Right renal cortex interstitium (tissue), 3 donors: ENCODE measurements at places on chromosomes 7 and 10. TPM values are rescaled to one million over a fixed set of nuclear protein-coding genes. Genes with fewer than 3 reads are reported as not detected.

- DNase-seq, result no peak
Measured at GRCh38 chr10:17029581-17030271, 99.9 kb downstream of the CUBN start.

DNA sequence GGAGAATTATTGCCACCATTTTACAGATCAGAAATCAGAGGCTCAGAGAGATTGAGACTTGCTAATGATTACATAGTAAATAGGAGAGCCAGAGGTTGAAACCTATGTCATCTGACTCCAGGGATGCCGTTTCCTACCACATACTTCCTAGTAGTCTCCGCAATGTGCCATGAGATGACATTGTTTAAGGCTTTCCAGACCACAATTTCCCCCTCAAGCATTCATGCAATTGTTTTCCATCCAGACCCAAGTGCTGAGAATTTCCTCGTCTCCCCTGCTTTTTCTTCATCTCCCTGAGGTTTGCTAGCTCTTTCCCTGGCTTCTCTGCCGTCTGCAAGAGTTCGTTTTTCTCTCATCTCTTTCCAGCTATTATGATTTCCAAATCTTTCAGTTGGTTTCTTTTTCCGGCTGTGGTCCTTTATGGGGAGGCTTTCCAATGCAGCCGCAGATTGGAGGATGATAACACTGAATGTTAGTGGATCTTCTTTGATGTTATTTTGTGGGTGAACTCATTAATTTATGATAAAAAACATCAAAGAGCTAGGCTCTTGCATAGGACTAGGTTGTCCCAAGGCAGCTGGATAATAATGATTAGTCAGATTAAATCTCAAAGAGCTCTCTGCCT lies 6.9 kb upstream of the GOLGA7B start:
- no peak for DNase-seq

DNA sequence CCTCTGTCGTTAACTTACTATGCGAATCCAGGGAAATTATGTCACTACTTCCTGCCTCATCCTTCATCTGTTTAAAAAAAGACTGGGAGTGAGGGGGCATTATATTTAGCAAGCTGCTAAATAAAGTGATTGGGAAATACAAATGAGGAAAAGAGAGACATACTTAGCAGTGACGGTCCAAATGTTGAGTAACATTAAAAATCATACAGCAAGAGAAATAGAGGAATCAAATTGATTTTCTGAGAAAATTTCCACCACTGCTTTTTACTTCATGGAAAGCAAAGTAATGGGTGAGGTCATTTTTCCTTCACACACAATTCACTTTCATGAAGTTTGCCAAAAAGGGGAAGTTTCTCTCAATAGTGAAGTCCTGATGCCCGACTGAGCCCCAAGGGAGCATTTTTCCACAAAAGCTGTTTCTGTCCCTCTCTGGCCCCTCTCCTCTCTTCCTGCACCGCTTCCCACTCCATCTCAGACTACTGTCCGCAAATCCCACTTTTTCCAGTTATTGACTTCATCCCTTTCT lies 61.9 kb upstream of the ADO start:
- DNase-seq, result no peak

DNA sequence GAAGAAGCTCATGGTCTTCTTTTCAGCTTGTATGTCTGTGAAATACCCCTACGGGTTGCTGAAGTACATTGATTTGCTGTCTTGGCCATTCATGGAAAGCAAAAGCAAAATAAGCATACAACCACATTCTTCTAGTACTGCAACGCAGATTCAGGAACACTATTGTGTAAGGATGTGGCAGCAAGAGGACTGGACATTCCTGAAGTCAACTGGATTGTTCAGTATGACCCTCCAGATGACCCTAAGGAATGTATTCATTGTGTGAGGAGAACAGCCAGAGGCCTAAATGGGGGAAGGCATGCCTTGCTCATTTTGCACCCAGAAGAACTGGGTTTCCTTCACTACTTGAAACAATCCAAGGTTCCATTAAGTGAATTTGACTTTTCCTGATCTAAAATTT lies 133.4 kb upstream of the ANKRD1 start:
- no peak for DNase-seq

DNA sequence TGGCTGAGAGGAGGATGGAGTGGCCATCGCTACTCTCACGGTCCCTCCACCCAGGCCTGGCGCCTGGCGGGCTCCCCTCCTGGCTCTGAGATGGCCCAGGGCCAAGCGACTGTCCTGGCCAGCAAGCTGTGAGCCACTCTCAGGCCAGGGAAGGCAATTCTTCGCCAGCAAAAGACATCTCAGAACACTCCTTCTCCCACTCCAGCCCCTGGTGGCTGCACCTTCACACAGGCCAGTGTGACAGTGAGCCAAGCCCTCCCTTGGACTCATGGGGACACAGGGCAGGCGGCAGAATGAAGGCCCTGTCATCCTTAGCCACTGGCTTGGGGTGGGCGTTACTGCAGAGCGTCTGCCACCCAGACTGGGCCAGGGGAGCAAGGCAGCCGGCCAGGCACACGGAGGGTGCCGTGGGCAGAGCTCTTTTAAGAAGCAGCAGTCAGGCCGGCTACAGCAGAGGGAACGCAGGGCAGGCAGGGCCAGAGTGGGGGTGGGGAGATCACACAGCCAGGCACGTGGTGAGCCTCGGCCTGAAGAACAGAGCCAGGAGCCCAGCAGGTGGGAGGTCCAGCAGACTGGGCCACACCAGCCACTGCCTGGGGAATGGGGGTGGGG lies 14.4 kb downstream of the STK32C start:
- no peak for DNase-seq

DNA sequence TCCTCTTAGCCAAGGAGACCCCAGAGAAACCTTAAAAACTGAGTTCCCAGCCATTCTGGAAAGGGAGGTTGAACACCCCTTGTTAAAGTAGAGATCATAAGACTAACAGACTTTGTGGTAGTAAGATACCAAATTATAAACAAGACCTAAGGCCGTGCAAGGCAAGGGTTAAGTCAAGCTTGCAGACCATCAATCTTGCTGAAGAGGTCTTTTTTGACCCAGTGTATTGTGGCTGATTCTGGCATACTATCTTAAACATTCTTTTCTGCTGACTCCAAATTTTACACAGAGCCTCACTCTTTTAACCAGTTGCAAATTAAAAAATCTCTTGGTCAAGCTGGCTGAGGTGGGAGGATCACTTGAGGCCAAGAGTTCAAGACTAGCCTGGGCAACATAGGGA lies 1.2 kb upstream of the TBRG4 start:
- no peak for DNase-seq

- DNase-seq, result no peak
Measured at GRCh38 chr7:129989466-129989865, 36.7 kb upstream of the UBE2H start.

GRCh38 chr7:93836116-93836515 lies 54.4 kb downstream of the TFPI2 start:
- DNase-seq, result no peak

GRCh38 chr10:3699916-3700315 lies 85.1 kb downstream of the KLF6 start:
- no peak for DNase-seq

GRCh38 chr10:71435571-71436267 lies 39.0 kb downstream of the CDH23 start:
- no peak for DNase-seq

DNA sequence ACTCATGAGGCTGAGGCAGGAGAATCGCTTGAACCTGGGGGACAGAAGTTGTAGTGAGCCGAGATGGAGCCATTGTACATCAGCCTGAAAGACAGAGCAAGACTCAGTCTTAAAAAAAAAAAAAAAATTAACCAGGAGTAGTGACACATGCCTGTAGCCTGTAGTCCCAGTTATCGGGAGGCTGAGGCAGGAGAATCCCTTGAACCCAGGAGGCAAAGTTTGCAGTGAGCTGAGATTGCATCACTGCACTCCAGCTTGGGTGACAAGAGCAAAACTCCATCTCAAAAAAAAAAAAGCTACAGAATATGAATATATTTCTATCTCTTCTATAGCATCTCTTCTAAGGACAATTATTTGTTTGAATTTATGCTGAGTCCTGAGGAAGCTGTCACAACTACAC lies 6.5 kb downstream of the AZGP1 start:
- no peak for DNase-seq

DNA sequence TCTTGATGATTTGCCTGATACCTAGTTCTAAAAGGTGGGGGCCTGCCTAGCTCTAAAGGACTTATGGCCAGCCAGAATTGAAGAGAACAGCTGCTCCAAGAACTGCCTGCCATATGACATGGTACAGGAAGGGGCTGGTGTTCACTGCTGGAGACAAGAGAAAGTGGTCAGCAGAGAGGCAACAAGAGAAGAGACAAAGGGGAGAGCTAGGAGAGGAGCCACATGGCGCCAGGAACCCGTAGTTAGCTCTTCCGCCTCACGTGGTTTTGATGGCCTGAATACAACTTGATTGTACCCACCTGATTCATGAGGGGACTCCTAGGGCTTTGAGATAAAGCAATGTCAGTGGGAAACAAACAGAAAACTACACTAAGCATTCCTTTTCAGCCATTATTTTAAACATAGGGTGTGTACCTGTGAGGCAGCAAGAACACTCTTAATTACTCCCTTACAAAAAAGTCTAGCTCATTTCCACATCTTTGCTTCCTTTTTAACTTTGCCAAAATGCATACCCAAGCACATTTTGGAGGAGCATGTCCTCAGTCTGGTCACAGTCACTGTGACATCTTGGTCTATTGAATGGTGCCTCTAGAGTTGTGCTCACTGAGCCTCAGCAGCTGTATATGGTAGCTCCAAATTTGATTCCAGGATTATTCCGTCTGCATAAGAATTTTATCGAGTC lies 71.6 kb downstream of the CCDC71L start:
- no peak for DNase-seq

DNA sequence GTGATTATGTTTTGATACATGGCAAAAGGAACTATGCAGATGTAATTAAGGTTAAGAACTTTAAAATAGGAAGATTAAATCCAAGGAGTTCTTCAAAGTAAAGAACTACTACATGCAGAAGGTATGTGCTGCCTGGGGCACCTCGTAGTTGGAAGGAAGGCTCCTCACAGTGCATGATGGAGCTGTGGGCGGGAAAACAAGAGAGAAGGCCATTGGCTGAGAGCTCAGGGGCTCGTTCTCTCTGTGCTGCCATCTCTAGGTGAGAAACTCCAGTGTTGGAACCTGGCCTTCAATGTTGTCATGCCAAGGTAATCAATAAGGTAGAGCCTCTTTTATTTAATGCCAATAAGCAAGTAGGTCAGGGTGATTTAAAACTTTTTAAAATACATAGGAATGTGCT lies 391.4 kb upstream of the ETV1 start:
- no peak for DNase-seq

DNA sequence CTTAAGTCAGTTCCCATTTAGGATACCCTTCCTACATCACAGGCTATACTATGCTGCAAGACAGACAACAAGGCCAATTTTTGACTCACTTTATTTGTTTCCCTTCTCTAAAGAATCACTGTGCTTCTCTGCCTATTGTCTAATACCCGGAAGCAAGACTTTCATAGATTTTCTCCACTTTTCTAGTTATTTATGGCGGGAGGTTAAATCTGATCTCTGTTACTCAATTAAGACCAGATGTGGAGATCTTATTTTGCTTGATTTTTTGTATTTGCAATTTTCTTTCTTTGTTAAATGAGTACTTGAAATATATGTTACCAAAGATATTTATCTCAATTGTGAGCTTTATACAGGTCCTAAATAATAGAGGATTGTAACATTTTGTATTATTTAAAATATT lies 511.5 kb downstream of the ATRNL1 start:
- no peak for DNase-seq

GRCh38 chr10:110083884-110084283 lies 76.1 kb downstream of the ADD3 start:
- DNase-seq, result no peak

DNA sequence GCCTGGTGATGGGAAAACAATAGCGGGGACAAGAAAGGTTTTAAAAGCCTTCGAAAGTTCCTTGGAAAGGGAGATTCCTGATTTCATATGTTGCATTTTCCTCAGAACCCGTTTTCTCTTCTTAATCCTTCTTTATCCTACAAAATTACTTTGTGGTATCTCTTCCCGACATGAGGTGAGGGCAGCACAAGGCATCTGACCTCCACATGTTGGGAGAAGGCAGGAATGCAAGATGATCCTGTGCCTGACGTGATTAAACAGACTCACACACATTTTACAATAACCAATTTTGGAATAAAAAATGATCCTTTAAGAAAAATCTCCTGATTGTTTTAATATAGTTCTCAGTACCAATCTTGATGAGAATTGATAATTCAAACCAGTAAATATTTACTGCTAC lies 153.3 kb upstream of the MKLN1 start:
- DNase-seq, result no peak

- no peak for DNase-seq
Measured at GRCh38 chr10:55400075-55400849, 599.2 kb upstream of the PCDH15 start.

DNA sequence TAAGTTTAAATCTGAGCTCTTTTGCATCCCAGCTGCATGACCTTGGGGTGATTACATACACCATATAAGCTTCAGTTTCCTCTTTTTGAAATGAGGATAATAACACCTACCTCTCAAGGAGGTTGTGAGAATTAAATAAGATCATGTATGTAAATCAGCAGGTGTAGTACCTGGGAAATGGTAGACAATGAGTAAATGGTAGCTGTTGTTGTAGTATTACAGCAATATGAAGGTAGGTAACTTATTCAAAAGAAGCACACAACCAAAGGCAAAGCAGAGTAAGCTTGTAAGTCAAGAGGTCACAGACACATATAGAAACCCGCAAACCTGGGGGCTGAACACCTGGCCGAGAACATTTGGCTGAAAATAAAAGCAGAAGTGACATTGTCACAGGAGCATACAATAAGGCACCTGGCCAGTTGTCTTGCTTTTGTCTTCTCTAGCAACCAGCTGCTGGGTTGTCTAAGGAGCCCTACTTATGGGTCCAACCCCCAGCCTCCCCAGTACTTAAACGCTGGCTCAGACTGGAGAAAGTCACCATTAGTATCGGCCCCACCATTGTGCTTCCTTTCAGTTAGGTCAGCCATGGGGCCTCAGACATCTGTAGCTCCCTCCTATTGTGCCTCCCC lies 203.6 kb upstream of the MKLN1 start:
- DNase-seq, result no peak

DNA sequence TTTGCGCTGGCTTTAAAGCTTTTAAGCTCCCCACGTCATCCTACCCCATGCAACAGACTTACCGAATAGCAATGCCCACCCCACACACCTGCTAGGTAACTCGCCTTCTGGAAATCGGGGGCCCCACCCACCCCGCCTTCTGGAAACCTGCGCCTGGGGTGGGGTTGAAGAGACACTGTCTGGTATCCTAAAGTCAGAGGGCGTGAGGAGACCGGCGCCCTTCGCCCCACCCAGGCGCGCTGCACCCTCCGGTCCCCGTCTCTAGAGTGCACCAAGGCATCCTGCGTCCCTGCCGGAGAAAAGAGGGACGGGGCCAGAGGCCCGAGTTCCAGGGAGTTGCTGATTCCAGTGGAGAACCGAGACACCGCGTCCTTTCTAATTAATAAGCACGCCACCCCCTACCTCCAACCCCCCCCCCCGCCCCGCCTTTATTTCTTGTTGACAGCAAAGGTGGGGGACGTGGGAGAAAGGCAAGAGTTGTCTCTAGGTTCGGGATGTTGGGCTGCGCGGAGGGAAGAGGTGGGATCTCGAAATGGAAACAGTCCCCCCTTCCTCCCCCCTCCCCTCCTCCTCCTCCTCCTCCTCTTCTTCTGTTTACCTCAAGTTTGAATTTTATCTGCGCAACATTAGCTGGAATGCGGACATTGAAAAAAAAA lies 220.9 kb upstream of the MKLN1 start:
- no peak for DNase-seq

GRCh38 chr10:129621693-129622092 lies 154.7 kb downstream of the MGMT start:
- no peak for DNase-seq

CHCHD3 gene
- polyA plus RNA-seq, result 97.2 TPM

ATRNL1 gene
- 23.6 TPM for polyA plus RNA-seq

HOGA1 gene
- polyA plus RNA-seq, result 47.1 TPM

SH2B2 gene
- 3.4 TPM for polyA plus RNA-seq

LBX1 gene
- polyA plus RNA-seq, result not detected

LIPK gene
- not detected for polyA plus RNA-seq

PRR15 gene
- 4.2 TPM for polyA plus RNA-seq

MCMBP gene
- polyA plus RNA-seq, result 69.1 TPM
